ENCODE measurements at places on chromosomes 6 and 20.

- no peak for DNase-seq
Measured at GRCh38 chr6:38723783-38724182, 8.7 kb downstream of the DNAH8 start.

- no peak for DNase-seq
Measured at GRCh38 chr6:11858439-11858838, 79.8 kb upstream of the ADTRP start.

DNA sequence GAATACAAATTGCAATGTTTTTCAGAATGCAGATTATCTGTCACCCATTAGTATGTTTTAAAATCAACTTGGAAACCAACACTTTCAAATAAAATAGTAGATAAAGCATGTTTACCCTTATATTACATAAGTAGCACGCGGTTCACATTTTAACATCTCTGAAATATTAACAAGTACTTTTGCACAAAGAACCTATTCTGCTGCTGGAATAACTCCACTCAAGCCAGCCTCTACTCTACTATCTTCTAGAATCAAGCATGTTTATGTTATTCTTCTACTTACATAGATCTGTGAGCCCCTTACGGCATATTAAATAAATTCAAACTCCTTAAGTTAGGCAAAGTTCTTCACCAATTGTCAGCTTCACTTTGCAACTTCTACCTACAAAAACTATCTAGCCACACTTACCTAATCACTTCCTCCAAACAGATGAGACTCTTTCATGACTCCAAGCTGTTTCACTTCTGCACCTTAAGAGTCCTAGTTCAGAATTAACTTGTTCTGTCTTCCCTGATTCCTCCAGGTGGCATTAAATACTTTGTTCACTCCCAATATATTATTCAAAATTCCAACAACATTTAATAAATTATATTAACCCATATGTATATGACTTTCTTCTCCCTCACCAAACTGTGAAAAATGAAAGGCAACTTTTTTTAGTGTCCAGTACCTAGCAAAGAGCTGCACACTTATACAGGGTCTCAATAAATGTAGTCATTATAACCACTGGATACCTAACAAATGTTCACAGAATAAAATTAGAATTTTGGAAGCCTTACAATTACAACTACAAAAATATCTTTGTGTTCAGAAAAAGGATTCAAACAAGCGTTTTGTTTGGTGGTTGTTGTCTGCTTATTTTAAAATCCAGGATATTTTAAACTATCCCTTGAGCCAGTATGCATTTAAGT is 12.1 kb downstream of the CEP85L start:
- no peak for DNase-seq

DNA sequence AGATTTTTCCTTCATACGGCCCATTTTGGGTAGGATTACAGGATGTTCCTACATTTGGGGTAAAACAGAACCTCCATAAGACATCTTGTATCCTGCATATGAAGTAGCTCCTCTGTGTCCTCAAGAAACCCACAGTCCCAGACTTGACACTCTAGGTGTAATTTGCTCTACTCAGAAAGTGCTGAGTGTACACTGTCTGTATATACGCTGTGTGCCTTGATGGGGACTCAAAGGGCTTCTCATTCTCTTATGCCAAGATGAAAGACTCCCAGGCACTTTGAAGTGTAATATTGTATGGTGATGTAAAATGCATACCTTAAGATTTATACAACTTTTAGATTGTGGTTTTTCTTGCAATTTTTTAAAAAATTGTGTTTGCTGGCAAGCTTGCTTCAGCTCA is 5.2 kb downstream of the TFAP2D start:
- no peak for DNase-seq

DNA sequence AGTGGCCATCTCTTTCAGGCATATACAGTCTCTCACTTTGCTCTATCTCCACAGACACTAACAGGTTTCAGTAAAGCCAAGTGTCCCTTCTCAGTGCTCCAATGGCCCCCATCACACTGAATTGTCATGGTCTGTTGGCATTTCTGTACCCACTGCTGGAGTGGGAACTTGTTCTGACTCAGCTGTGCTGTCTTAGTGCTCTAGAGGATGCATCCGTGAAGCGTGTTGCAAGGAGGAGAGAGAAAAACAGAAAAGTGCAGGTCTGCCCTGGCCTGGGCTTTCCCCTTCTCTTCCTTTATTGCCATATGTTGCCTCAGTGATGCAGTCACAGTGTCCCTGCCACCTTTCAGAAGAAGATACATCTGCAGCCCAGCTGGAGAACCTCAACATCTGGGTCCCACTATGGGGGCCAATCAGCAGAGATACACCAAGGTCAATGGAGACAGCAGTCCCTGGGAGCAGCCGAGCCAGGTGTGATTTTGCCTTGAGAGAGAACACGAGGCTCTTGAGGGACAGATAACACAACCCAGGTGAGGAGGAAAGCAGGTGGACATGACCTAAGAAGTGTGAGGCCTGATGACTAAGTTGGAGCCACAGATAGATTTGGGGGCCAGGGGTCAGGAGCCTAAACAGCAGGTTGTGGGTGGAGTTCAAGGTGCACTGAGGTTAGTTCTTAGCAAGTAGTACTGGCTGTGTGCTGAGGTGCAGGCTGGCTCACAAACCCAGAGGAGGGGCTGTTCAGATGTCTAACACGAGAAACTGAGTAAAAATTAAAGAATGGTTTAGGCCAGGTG is 5.6 kb upstream of the PLCG1 start:
- no peak for DNase-seq

GRCh38 chr20:40443753-40444152 is 245.3 kb downstream of the MAFB start:
- DNase-seq = no peak

DNA sequence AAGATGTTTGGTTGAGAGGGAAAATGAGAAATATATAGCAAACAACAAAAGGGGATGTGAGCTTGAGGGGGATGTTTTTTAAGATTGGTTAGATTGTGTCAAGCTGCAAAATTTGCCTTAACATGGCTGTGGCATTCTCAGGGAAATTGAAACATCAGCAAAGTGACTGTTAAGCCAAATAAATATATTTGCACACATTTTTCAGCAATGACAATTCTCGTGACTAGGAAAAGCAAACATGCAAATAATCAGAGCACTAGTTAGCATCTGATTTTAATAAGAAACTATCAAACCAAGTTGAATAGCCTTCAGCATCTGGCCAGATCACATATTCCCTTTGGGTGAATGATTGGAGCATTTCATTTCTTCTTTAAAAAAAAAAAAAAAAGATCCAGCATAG is 262.8 kb downstream of the TBC1D7 start:
- no peak for DNase-seq

GRCh38 chr6:52513464-52513863 is 63.4 kb downstream of the TRAM2 start:
- DNase-seq = no peak

DNA sequence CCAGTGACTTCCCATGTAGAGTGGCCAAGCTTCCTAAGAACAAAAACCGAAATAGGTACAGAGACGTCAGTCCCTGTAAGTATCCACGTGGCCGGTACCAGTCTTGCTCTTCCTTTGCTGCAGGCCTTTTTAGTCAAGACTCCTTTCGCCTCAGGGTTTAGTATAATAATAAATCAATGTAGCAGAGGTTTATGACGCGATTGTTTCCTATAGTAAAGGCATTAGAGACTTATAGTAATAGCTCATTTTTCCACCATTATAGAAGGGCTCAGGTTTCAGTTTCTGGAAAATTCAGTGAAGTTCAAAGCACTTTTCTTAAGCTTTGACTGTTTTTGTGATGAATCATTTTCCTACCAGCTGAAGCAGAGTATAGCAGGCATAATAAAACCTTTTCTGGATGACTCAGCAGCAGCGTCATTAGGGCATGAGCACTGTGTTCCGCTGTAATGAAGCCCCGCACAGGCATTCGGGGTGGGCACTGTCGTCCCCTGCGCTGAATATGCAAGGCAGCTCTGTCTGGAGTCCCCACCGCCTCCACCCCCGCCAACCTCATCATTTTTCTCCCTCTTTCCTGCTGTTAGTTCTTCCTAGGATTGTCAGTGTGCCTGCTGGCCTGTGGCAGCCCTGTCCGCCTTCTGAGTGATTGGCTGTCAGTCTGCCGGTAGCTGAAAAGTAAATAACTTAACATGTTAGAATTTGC is 51.3 kb downstream of the PTPN1 start:
- DNase-seq = peak; percentile 61

DNA sequence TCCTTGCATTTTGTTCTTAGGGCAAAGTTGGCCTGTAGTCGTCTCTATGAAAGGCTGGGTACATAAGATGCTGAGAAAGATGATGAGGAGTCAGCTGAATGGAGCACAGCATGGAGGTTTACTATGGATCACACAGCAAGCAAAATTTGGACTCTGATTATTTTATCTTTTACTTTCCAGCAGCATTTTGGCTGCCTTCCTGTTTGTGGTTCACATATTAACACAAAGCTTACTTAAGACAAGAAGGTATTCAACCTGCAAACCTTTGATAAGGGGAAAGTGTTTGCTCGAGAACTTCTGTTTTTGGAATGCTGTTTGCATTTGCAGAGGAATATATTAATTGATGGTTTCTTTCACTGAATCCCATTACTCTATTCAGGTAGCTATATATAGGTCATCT is 103.1 kb upstream of the ENPP5 start:
- no peak for DNase-seq

DNA sequence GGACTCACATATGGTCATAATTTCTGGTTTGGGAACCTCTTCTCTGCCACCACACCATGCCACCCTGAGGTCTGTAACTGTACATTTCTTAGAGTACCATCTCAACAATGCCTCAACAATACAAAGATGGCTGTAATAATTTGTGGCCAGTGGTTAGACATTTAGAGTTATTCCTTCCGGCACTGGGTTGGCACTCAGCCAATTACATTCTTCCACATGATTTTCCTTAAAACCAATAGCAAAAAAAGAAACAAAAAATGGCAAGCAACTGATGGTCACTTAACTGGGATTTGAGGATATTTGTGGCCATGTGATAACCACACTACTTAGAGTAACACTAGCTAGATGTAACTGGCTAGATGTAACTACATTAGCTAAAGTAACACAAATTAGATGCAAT is 79.9 kb downstream of the SEL1L2 start:
- DNase-seq = no peak

DNA sequence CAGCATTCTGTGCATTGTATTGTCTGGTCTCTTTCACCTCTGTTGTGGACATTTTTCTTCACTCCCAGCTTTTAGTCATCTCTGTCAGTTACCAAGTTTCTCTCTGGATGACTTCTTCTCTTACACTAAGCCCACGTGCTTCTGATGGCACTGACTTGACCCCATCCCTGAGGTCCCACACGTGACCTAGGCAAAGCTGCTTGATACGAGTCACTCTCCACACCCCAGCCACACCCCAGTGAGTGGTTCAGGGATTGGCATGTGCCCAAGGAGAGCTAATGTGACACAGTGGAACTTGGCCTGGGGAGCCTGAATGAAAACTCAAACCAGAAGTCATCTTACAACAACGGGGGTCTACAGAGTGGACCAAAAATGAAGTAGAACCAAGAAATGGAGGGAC is 32.2 kb downstream of the HTR1E start:
- no peak for DNase-seq

- no peak for DNase-seq
Measured at GRCh38 chr6:144471986-144472385, 186.9 kb downstream of the UTRN start.

GRCh38 chr20:51535075-51535386 is 7.5 kb downstream of the NFATC2 start:
- DNase-seq = no peak

DNA sequence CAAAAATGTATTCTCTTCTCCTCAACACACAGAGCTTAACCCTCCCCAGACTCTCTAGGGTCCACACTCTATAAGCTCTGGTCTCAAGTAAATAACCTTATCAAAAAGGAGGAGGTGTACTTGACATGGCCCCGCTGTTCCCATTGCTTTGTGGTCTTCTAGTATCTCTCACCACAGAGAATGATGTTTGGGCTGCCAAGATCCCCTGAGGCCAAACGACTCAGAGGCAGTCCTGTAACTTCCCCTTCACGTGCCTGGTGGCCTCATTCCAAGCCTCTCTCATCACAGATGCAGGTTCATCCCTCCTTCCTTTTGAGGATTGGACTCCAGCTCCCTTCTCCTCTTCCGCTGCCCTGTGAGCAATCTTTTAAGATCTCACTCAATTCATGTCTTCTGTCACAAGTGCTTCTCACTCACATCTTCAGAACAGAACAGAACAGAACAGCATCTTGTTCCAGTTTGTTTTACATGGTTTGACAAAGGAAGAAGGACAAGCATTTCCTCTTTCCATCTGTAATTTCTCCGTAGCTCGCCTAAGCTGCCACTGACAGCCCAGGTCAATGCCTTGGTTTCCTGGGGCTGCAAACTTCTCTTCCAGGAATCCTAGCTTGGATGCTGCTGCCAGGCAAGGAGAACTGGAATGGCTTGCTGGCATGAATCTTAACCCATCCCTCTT is 541.5 kb downstream of the CD83 start:
- no peak for DNase-seq
